ENCODE measurements at places on chromosomes 6 and 20.

DNA sequence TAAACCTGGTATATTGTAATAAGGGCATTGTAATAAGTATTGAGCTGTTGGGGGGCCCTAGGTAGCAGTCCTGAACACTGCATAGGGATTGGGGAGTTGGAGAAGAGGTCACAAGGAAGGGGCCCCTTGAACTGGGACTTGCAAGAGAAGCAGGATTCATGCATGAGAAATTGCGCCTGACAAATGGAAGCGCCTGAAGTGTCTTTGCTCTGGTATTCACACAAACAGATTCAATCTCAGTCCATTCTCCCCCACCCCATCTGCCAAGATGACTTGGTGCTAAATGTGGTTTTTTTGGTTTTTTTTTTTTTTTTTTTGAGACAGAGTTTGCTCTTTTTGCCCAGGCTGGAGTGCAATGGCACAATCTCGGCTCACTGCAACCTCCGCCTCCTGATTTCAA lies 87.1 kb downstream of the CAP2 start:
- DNase-seq = no peak

DNA sequence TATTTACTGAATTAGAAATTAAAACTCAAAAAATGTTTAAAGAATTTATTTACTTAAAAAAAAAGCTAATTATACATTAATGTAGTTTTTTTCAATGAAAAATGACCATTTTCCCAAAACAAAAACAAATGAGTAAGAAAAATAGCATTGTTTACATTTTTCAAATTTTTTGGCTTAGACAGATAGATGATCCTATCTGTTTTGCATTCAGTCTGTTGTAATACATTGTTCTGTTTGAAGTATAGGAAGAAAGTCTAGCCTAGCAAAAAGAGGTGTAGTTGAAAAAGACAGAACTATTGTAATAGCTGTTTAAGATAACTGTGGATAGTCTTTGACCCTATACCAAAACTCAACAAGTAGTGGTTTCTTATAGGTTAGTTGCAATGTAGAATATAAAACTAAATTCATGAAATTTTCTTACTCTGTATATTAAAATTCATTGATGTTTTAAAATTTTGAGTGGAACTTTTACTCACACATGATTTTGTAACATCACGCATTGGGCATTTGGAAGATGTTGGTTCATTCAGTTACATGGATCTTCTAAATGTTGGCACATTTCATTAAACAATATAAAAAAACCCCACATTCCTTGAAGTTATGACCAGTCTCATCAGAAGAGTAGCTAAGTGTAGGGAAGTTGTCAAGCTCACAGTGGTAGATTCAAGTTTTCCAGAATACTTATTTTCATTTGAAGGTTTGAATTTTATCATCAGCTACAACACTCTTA lies 62.0 kb downstream of the KCNS1 start:
- DNase-seq = no peak

GRCh38 chr20:35312318-35312717 lies 20.1 kb upstream of the FAM83C start:
- DNase-seq = no peak

GRCh38 chr6:35780719-35781118 lies at the start of gene CLPSL1:
Gene CLPSL1, plus strand, starts transcription at chr6:35781019. Its CDS starts 92 bp downstream, at chr6:35781111.
- no peak for DNase-seq

DNA sequence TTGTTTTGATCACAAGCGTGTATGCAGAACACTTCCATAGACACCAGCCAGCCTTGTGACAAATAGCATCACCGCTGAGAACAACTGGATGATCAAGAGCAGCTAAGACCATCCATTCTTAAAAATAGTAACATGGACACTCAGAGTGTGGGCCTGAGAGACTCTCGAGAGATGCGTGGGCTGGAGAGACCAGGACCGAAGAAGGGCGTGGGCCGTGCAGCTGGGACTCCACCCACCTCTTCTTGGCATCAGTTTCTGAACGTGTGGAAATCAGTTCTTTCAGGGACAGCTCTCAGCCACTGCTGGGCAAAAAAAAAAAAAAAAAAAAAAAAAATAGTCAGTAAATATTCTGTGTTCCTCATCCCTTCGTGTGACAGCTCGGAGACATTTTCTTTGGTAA lies 314.5 kb upstream of the CDH4 start:
- DNase-seq = no peak

DNA sequence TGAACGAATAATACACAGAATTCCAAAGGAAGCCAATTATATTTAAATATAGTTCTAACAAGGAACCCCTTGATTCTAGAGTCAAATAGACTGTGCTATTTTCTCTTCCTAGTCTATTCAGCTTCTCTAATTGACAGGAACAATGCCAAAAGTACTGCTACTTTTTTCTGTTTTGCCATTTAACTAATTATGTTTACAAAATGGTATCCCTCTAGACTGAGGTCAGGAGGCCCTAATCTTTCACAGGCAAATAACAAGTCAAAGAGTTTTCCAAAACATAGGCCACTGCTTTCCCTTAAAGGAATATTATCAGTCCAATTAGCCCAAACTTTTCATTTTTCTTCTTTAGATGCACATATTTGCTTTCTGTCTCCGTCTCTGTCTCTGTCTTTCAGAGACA lies 539.3 kb downstream of the RFPL4B start:
- DNase-seq = no peak

DNA sequence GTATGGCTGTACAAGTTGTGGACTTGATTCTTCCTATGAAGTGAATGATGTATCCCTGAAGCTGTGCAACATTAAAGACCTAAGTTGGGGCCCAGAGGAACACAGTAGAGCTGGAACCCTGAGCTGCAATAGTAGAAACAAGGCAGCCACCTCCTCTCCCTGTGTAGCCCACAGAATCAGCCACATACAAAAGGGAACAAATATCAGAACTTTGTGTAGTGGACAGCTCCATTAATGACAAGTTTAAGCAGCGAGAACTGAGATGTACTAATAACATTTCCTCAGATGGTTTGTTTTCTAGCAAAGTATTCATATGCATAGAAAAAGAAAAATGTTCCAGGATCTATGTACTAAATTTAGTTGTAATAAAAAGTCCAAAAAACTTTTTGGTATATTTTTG lies 19.2 kb downstream of the PHACTR1 start:
- DNase-seq = no peak

- DNase-seq = no peak
Observed at GRCh38 chr6:12635813-12636212, 80.8 kb upstream of the PHACTR1 start.

DNA sequence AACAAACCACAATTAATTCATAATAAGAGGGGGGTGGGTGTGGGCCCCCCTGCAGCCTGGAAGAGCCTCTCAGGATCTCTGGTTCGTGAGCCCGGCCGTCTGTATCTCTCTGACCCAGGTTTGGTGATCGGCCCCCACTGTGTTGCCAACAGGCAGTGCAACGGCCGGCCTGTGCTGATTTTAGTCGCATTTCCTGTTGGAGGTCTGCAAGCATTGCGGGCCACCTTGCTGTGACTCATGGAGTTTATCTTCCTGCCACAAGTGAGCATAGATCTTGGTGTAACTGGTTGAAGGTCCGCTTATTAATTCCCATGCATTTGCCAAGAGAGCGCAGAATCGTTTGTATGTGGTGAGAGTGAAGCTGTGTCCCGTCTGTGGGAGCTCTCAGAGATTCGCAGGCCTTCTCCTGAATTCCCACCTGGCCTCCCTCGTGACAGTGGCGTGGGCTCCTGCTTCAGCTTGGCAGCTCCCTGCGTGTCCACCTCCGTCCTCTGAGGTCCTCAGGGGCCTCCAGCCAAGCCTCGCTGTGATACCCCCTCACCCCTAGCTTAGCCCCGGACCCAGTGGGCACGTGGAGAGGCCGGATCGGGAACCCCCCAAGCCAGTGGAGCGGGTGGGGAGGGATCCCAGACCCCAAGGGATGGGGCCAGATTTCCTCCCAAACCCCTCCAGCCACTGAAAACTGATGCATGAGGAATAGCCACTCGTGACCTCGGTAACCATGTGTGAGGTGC lies 269.8 kb downstream of the CDH4 start:
- no peak for DNase-seq
